ENCODE measurements at places on chromosomes 11 and 22. TPM values are rescaled to one million over a fixed set of nuclear protein-coding genes. Genes with fewer than 3 reads are reported as not detected.
A peak's percentile ranks its signal among the peaks of the same experiment; 100 is the strongest.

DNA sequence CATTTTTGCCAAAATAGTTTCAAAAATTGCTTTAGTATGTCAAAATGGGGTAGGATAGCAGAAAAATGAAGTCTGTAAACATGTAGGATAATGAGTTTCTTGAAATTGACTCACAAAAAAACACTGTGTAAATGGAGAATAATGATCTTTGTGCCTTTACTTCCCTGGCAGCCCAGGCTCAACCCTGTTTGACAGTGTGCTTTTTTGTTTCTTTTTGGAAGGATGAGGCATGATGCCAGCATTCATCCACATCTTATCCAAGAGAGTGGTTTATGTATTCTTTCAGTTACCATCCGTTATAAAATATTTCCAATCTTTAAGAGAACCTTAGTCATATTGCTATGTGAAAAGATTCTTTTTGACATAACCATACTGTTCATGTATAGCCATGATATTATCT lies 70.6 kb downstream of the ARHGAP42 start:
- no peak for DNase-seq

DNA sequence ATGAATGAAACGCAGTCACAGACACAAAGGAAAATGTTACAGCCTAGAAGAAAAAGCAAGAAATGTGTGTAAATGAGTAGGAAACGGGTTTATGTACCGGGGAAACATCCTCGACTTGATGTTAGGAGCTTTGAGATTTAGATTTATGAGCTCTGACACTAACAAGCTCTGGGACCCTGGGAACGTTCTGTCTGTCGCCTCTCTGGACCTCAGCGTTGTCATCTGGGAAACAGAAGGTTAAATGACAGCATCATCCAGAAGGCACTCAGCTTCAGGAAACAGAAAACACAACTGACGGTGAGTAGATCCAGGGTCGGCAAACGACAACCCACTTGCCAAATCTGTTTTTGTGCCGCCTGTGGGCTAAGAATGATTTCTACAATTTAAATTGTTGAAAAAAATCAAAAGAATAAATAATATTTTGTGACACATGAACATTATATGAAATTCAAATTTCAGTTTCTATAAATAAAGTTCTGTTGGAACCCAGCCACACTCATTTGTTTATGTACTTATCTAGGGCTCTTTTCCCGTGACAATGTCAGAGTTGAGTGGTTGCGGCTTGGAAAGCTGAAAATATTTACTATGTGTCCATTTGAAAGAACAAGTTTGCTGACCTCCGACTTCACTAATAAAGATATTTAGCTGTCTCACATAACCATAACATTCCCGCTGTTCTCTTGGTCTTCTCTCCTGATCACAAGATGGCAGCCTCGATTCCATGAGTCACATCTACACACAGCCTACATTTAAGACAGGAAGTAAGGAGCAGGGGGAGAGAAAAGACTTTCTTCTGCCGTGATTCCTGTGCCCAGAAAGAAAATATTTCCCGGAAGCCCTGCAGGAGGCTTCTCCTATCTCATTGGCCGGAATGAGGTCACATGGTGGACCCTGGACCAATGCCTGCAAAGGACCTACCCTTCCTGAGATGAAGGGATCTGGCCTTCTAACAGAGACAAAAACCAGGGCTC lies 47.1 kb upstream of the SYT13 start:
- DNase-seq: peak; percentile 98

- DNase-seq: no peak
Observed at GRCh38 chr11:19846654-19847305, 134.1 kb downstream of the NAV2 start.

DNA sequence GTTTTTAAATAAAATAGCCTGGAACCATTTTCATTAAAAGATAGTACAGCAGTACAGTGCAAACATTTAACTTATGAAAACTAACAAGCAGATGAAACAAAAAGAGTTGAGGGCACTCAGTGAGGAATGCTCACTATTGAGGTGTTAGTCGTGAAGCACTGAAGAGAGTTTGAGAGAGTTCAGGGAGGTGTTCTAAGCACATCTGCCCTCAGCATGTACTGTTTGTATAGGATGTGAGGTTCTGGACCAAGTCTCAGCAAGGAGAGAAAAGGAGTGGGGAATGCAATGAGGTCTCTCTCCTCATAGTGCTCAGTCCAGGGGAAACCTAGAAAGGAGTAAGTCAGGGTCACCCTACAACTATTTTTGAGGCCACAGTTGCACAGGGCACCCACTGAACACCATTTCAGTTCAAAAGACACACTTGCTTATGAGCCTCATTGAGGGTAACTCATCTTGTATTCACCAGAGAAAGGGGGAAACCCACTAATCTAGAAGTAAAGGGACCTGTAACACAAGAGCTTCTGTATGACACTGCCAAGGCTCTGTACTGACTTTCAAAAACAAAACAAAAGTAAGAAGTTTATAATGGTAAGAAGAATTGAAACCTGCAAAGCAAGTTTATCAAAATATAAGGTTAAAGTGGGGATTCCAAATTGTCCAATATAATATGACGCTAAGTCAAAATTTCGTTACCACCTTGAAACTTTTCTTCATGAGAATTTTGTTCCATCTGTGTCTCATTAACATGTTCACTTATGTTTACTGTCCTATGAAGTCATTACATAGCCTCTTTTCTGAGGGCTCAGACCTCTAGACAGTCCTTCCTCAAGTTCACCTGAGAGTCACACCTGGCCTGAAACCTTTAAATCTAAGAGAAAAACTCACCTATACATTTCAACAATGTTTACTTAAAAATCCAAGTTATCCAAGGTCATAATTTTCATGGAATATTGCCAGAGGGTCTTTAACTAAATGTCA lies 275.3 kb downstream of the ETS1 start:
- DNase-seq: no peak

GRCh38 chr11:117752071-117752470 lies 44.9 kb downstream of the DSCAML1 start:
- DNase-seq: no peak

Gene DBX1
- not detected for total RNA-seq
